Fibroblast of skin of left biceps (primary cell): ENCODE measurements at places on chromosomes 1 and 21.

DNA sequence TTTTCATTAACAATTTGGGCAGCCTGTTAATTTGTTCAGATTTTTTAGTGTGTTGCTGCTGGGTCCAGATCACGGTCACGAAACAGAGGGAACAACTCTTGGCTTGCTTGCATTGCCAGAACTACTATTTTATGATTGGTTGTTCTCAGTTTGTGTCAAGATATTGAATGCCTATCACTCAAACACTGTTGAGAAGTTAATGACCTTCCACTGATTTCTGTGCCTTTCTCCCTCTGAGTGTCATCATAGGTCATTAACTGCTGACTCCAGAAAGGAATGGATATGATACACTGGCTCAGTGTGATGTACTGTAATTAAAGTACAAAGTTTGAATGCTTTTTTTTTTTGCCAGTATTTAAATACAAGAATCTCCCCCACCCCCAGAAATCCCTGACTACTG, 9.2 kb downstream of the CHODL start:
- DNase-seq: no peak

DNA sequence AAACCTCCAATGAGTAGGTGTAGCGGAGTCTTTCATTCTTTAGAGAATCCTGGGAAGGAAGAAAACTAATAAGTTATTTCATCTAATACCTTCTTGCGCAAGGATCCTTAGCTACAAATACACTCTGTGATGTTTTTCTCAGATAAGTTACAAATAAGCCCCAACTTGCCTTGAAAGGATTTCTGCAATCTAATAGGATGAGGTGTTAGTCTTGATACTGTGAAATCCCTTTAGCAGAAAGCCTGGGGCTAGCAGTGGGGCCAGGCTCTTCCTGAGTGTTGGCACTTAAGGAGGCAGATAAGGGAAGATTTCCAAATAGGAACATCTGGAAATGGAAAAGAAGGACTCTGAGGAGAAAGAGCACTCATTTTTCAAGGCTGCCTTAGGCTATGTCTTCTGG, 168.0 kb upstream of the DAB1 start:
- no peak for DNase-seq

DNA sequence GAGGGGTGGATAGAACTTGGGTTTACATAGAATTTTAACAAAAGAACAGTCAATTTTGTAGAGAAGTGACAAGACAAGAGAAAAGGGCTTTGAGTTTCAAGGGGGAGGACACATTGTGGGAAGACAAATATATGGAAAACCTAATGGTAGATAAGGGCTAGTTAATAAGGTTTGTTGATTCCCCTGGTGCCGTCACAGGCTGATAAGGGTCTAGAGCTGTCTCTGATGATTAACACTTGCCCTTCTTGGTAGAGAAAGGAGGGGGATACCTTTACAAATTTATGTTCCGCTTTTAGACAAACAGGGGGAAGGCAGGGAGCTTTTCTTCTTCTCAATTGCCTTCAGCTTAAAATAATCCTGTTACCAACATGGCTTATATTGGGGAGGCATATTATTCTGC, 124.3 kb downstream of the ETS2 start:
- DNase-seq: no peak

GRCh38 chr1:246947255-246947654, 15.5 kb upstream of the AHCTF1 start:
- no peak for DNase-seq

GRCh38 chr1:234611225-234611846, 1.4 kb upstream of the IRF2BP2 start:
- DNase-seq: peak; percentile 78

GRCh38 chr1:7119156-7119555, 333.9 kb downstream of the CAMTA1 start:
- no peak for DNase-seq

GRCh38 chr1:174682419-174683008, 234.8 kb downstream of the GPR52 start:
- peak; percentile 31 for DNase-seq

DNA sequence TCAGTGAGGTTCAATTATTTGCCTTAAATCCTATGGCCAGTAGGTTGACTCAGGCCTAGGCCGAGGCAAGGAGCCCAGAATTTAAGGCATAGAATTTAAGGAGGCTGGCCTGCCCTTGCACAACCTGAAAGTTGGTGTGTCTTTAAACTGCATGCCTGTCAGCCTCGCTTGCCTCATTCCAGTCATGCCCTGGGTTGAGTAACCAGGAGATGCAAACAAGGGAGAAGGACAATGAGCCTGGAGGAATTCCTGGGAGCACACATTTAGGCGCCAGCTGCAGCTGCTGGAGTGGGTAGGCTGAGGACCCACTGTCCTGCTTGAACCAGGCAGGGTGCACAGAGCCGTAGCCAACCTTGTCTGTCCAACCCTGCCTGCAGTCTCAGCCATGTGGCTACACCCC, 11.7 kb downstream of the CD2 start:
- no peak for DNase-seq

GRCh38 chr1:108814343-108815125, 42.4 kb downstream of the AKNAD1 start:
- DNase-seq: no peak

GRCh38 chr21:33023574-33024200, 2.0 kb upstream of the OLIG2 start:
- no peak for DNase-seq

DNA sequence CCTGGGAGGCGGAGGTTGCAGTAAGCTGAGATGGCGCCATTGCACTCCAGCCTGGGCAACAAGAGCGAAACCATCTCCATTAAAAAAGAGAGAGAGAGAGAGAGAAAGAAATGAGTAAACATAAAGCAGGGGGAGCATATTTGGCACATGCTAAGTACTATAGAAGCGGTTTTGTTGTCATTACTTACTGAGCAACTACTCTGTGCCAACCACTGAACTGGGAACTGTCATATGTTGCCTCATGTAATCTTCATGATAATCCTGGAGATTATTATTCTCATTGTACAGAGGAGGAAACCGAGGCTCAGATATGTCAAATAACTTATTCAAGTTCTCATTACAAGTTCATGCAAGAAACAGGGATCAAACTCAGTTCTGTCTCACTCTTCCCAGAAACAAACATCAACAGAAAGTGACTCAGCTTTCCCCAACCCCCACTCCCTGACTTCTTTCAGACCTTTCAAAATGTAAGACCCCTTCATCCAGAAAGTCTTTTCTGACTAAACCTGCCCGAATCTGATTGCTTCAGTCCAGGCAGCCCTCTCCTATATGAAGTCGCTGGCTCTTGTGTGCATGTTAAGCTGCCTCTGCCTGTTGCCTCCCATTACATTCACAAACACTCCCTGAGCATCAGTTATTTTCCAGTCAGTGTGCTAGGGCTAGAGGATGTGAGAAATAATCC, 23.5 kb downstream of the LAMB3 start:
- DNase-seq: no peak

GRCh38 chr1:45557422-45557944, 6.9 kb downstream of the AKR1A1 start:
- no peak for DNase-seq

GRCh38 chr1:178145605-178146004, 51.7 kb downstream of the RASAL2 start:
- no peak for DNase-seq

DNA sequence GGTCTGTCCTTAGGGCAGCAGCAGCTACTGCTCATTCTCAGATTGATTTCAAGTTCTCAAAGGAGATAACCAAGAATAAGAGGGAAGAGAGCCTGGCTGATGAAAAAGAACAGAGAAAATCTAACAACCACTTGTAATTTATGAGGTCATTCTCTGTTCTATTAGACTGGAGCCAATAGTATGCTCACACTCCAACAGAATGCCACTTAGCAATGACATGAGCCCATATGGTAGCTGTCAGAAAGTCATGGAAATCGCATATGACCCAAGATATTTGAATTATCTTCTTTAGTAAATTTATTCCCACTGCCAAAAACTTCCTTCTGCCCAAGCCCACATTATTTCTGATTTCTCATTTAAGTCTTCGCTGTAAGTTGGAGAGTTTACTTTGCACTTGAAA, 53.7 kb upstream of the PLA2G4A start:
- no peak for DNase-seq

GRCh38 chr1:23528250-23528978, 2.6 kb downstream of the E2F2 start:
- no peak for DNase-seq

DNA sequence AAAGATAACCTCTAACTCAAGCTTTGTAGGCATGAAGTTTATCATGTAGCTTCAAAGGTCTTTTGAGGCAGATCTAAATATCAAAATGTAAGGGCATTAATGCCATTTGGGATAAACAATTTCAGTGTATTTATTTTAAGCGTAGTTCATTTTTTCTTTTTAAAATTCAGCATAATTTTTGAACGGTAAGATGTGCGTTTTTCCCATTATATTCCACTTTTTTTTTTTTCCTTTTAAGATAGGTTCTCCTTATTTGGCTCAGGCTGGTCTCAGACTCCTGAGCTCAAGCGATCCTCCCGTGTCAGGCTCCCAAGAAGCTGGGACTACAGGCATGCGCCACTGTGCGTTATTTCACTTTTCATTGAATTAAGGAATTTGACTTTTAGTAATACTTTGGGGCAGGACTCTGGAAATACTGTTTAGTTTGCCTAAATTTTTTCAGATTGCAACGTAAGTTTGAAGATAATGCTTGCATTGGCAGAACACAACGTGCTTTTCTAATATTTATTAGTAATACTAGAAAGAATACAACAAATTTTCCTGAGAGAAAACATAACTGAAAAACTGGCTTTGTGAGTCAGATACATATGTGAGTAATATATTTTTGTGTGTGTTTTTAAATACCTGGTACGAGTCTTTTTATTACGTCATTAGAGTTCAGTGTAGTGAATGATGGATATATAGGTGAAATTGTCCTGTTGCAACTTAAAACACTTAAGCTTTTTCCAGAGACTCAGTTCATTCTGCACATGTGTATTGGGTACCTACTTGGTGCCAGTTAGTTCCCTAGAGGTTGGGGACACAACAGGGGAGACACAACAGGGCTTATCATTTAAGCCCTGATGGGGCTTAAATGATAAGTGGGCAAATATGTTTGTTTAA, 2.2 kb downstream of the RALGPS2 start:
- no peak for DNase-seq

DNA sequence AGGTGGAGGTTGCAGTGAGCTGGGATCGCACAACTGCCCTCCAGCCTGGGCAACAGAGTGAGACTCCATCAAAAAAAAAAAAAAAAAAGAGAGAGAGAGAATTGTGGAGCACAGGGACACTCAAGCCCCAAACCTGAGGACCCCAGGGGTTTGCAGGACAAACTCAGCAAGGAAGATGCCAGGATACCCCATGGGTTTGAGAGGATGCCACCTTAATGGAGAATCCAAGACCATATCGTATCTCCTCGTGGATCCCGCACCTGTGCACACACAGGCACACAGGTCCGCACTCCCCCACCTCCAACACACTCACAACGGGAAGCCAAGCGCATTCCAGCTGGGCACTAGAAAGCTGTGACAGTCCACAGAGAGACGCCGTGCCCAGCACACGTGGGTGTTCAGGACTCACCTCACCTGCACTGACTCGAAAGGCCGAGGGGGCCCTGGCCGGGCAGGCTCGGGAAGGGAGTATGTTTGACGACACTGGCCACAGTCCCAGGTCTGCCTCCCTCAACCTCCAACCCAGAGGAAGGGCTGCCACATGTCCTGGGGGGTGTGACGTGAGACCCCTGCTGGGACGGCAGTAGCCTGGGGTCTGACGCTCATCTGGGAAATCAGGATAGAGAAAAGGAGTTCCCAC, 11.1 kb downstream of the CHD5 start:
- DNase-seq: no peak

DNA sequence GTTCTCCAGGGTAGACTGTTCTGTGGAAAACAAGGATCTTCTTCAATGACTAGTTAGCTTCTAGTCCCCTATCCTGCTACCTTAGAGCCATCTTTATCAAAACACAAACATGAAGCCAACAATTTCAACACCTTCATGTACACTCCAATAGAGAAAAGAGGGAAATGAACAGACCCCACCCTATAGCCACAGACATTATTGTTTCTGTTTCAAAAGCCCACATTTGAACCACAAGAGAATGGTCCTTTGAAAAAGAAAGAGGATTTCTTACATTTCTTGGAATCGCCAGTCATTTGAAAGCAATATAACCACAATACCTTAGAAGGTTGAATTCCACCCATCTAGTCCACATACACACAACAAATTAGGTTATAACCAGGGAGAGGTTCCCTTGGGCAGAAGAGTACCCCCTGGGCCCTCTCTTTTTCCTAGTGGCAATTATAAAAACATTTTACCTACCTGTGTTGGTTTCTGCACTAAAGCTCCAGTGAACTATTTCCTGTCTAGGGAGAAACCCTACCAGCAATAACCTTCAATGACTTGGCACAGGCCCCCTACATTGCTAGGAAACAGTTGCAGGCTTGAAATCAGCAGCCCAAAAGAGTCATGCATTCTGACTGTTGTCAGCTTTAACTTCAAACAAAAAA, 2.7 kb upstream of the LPGAT1 start:
- DNase-seq: no peak

- no peak for DNase-seq
Measured at GRCh38 chr1:30120245-30121000, 603.0 kb downstream of the MATN1 start.

- DNase-seq: peak; percentile 33
Measured at GRCh38 chr1:61202854-61203598, 120.7 kb downstream of the NFIA start.

GRCh38 chr1:189851806-189852367, 625.8 kb downstream of the BRINP3 start:
- no peak for DNase-seq

DNA sequence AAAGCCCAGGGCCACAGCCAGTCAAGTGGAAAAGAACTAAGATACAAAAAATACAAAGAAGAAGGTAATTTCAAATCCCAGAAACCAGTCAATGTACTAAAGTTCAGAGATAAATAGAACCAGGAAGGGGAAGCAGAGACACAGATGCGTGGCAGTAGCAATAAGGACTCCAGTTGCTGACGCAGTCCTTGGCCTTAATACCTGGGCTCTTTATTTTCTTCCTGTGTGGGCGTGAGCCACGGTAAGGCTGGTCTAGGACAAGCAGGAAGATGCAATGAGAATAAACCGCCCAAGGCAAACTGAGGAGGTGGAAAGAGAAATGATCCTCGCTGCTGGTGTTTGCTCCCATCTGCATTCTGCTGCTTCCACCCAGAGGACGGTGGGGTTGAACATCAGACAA, 65.6 kb upstream of the PLXNA2 start:
- DNase-seq: no peak

DNA sequence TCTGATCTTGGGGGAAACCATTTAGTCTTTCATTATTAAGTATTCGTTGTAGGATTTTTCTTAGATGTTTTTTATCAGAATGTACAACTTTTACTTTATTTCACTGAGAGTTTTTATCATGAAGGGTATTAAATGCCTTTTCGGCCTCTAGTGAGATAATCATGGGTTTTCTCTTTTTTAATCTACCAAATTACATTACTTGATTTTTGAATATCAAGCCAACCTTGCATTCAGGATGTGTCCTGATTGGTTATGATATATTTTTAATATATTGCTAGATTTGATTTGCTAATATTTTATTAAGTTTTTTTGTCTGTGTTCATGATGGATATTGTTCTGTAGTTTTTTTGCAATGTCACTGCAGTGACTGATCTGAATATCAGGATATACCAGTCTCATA, 9.4 kb downstream of the NUF2 start:
- no peak for DNase-seq
